ENCODE measurements at places on chromosomes 13 and 19.

DNA sequence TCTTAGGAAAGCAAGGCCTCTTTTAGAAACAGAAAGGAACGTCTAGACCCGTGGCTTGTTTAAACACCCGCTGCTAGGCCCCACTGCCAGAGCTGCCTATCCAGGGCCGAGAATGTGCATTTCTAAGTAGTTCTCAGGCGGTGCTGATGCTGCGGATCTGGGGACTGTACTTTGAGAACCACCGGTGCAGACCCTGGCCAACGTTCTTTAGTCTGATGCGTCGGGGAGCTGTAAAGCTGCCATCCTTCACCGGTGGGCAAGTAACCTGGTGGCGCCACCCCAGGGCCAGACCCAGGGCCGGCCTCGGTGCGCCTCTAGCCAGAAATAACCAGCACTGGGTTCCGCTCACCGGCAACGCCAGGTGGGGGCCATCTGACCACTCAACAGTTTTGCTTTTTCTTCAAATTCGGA, 47.1 kb downstream of the TGDS start:
- DNase-seq: peak; percentile 18

- no peak for DNase-seq
Observed at GRCh38 chr13:38382946-38383345, 33.3 kb downstream of the UFM1 start.

- DNase-seq: no peak
Observed at GRCh38 chr19:47601180-47601904, 7.6 kb upstream of the BICRA start.

DNA sequence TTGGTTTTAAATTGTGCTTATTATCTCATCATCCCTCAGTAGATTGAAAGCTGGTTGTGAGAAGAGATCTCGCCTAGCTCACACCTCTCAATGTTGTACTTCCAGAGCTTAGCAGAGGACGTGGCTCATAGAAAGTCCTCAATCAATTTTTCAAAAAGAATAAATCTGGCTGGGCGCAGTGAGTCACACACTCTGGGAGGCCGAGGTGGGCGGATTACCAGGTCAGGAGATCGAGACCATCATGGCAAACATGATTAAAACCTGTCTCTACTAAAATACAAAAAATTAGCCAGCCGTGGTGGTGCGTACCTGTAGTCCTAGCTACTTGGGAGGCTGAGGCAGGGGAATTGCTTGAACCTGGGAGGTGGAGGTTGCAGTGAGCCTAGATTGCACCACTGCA, 4.7 kb upstream of the ASF1B start:
- no peak for DNase-seq

GRCh38 chr13:20501592-20501991, 24.1 kb downstream of the CRYL1 start:
- no peak for DNase-seq

DNA sequence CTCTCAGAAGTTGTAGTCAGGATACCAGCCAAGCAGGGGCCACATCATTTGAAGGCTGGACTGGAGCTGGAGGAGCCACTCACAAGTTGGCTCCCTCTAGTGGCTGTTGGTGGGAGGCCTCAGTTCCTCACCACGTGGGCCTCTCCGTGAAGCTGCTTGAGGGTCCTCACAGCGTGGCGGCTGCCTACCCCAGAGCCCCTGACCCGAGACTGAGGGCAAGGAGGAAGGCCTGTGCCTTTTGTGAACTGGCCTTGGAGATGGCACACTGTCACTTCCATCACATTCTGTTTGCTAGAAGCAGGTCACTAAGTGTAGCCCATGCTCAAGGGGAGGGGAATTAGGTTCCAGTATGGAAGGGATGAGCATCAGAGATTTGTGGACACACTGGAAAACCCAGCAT, 14.6 kb downstream of the GNA11 start:
- DNase-seq: peak; percentile 60

DNA sequence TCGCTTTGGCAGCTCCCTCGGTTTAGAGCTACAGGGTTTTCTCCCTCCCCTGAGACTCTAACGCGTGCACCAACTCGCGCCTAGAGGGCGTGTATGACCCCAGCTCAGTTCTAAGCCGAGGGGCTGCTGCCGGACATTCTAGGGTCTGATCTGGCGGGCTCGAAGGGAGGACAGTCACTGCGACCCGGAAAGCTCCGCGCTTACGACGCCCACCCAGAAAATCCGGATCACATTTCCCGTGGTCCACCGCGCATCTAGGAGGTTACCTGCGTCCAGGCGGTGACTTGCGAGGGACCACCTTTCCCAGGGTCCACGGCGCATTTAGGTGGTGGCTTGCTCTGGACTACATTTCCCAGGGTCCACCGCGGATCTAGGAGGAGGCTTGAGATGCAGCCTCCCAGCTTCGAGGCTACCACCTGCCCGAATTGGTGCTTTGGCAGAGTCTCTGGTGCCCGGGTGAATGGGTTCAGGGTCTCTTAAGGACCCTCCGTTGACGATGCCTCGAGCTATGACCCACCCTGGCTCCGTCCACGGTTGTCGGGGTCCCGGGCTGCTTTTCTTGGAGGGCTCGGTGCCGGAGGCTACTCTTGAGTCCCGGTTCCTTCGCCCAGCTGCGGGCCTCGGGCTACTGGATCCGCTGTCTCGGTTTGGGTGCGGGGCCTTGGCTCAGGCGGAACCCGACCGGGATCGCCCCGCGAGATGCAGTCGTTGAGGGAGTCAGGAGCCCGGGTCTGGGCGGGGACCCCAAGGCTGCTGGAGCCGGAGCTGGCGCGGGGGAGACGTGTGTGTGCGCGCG, 30.5 kb downstream of the ZNF146 start:
- no peak for DNase-seq

- no peak for DNase-seq
Observed at GRCh38 chr13:59771272-59771671, 392.5 kb downstream of the DIAPH3 start.

- DNase-seq: no peak
Observed at GRCh38 chr13:110246530-110246929, 60.4 kb downstream of the COL4A1 start.

- DNase-seq: no peak
Observed at GRCh38 chr13:104616990-104617389, 1550.8 kb upstream of the SLC10A2 start.

DNA sequence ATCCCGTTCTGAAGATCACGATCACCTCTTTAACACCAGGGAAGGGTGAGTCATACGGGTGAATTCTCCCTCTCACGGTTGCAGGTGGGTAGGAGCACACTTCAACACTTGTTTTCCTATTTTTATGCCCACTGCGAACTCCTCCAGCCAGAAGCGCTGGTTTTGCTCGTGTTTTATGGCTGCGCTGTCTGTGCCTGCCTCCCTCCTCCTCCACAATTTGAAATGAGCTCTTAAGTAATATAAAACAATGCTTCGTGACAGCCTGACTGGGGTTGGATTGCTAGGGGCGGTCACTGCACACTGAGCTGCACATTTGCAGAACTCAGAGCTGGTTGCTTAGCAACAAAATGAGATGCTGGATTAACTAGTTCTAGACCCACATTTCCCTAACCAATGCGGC, 12.9 kb downstream of the CCDC70 start:
- no peak for DNase-seq

- no peak for DNase-seq
Observed at GRCh38 chr13:56198350-56198749, 942.4 kb upstream of the PRR20A start.
